AG20443 (cell line): ENCODE measurements at places on chromosomes 6 and 20.
A peak's percentile ranks its signal among the peaks of the same experiment; 100 is the strongest.

DNA sequence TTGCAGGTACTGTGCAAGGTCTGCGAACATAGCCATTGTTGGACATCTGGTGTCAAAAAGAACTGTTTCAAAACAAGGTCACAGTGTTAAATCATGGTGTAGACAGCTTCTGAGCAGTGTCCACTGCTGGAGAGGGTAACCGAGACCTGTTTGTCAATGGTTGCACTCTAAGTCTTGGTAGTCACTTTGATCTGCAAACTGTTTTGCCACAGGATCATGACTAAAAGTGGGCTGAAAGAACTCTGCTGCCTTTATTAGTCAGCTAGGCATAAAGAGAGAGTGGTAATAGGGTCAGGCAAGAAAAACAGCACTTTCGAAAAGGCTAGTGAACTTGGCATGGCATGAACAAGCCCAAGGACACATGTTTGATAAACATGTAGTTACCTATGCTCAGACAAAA, 552.3 kb upstream of the CITED2 start:
- no peak for DNase-seq

DNA sequence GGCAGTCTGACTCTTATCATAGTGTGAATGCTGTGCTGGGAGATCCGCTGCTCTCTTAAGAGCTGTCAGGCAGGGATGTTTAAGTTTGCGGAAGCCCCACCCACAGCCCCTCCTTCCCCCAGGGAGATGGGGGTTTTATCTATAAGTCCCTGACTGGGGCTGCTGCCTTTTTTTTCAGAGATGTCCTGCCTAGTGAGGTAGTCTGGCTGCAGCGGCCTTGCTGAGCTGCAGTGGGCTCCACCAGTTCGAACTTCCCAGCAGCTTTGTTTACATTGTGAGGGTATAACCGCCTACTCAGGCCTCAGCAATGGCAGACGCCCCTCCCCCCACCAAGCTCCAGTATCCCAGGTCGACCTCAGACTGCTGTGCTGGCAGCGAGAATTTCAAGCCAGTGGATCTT, 75.7 kb upstream of the UST start:
- DNase-seq = no peak

DNA sequence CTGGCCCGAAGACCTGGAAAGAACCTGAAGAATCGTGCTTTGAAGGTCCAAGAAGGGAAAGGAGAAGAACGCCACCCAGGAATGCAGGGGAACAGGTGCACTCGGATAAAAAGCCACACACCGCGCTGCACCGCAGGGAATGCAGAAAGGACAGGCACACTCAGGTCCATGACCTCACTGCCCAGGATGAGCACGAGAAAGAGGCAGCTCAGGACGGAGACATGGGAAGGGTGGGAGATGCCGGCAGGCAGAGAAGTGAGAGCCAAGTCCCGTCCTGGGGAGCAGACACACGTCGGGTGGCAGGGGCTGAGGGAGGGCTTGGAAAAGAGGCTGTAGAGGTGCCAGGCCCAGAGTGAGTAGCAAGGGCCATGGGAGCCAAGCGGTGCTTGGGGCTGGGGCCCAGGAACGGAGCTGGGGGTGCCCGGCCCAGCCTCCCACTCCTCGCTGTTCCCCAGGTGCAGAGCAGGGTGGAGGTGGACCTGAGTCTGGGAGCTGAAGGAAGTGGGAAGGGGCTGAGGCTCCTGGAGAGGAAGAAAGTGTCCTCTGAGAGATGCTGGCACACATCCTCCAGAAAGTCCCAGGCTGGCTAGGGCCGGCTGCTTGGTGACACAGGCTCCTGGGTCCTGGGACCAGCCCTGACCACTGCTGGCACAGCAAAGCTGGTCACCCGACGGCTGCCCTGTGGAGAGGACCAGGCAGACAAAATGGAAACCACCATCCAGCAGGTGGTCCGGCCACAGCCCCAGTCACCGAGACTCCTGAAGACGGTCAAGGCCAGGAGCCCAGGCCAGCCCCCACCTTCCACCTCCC, 91.3 kb downstream of the PSMB1 start:
- DNase-seq = no peak

GRCh38 chr6:28653876-28654275, 128.2 kb downstream of the GPX5 start:
- no peak for DNase-seq

- DNase-seq = no peak
Observed at GRCh38 chr6:138508676-138508988, 9.3 kb upstream of the NHSL1 start.

GRCh38 chr6:161033667-161034066, 42.1 kb downstream of the MAP3K4 start:
- no peak for DNase-seq

GRCh38 chr6:30724906-30725667, 4.9 kb downstream of the TUBB start:
- DNase-seq = no peak

GRCh38 chr6:55049866-55050265, 124.4 kb upstream of the HCRTR2 start:
- no peak for DNase-seq

DNA sequence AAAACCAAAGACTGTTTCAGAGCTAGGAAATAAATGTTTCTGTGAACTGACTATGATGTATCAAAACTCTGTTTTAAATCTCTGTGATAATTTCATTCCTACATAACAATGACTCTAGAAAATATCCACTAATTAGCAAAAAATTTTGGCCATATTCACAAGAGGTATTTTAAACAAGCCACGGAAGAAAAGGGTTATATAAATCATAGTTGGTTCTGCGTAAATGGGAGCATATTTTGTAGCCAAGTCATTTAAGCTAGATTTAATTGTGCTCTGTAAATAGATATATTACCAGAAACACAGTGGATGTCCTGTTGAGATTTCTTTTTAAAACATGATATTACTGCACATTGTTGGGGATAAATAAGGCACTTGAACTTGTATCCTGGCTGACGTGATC, 416.5 kb upstream of the PLCB4 start:
- no peak for DNase-seq

DNA sequence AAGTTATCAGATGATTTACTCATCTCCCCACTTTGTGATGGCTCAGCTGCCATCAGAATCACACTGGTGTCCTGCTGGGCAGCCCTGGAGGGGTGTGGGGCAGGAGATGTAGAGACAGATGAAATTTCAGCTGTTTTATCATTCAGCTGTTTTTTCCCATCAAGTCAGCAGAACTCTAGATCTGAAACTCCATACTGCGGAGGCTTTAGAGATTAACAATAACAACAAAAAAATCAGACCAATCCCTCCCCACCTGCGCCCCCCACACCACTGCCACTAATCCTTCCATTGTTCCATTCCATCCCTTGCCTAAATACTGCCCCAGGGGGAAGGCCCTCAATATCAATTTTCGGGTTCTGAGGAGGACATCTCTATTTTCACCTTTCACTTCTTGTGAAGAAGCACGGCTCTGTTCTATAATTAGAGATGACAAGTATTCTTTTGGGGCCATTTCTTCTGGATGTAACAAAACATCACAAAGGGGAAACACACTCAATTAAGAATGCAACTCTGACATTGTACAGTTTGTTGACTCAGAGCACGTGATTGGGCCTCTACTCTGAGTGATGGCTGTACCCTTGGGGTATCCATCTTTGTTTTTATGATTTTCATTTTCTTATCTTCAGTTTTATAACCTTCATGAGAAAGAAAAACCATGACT, 396.3 kb downstream of the ZFAND3 start:
- DNase-seq = no peak

GRCh38 chr6:170032706-170033309, 258.1 kb downstream of the DLL1 start:
- no peak for DNase-seq

GRCh38 chr6:140987364-140988155, 1145.2 kb upstream of the GJE1 start:
- DNase-seq = no peak

GRCh38 chr6:113763876-113764275, 93.3 kb upstream of the MARCKS start:
- DNase-seq = peak; percentile 61

DNA sequence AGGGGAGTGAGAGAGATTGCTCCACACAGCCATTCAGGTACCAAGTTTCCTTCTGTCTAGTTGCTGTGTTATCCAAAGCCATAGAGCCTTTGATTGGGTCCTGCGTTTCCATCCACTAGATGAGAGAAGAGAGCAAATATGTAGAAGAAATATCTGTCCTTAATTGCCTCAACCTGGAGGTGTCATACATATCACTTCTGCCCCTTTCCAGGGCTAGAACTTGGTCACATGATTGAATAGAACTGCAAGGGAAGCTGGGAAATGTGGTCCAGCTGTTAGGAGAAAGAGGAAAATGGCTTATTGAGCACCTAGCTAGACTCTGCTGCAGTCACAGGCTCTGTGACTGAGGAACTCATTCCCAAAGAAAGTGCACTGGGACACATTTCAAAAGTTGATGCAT, 115.6 kb upstream of the JAG1 start:
- no peak for DNase-seq

GRCh38 chr20:36467076-36467999, 74.0 kb upstream of the MYL9 start:
- peak; percentile 74 for DNase-seq

DNA sequence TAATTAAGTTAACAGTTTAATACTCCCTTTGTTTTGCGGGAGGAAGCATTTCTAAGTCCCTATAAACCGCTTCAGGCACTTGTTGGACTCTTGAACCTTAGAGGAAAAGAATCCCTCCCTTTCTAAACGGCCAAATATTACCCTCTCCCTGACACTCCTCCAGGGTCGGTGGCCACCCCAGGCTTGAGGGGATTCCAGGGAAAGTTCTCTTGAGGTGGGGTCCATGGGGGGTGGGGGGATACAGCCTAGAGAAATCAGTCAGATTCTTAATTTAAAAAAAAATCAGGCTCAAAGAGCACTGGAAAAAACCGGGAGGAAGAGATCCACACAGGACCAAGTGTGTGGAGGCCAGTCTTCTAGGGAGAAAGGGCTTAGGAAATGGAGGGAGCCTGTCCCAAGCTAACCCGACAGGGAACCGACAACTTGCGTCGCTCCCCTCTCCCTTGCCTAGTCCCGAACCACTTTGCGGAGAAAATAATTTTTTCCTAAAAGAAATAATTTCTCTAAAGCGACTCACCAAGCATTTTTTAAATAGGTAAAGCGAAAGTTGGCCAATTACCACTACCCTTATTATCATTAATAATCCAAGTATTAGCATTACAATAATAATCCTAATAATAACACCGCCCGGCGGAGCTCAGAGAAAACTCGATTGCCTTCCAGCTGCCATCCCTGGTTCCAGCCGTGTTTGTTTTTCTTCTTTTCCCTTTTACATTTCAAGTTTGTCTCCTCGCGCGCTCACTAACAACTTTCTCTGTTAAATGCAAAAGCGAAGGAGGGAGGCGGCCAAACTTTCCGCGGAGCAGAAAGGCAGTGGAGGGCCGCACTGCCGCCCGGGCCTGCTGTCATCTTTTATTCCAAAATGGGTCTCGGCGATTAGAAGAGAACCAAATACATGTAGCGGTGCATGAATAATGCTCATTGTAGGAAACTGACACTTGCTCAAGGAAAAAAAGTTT, 4.8 kb downstream of the NR2E1 start:
- DNase-seq = no peak

DNA sequence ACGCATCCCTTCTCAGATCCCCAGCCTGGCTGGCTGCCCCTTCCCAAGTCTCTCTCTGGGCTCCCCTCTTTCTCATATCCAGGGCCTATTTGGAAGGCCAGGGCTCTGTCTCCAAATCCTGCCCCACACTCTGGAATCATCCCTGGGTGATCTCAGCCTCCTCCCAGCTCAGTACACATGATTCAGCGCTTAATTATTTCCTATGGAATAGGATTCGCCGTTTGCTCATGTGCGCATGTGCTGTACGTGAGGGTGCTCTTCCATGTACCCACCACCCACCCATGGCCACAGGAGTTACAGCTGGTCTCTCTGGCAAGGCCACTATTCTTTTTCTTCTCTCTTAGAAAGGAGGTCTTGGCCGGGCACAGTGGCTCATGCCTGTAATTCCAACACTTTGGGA, 81.7 kb upstream of the FOXP4 start:
- peak; percentile 52 for DNase-seq

GRCh38 chr6:143267760-143268159, 182.7 kb downstream of the ADAT2 start:
- no peak for DNase-seq

DNA sequence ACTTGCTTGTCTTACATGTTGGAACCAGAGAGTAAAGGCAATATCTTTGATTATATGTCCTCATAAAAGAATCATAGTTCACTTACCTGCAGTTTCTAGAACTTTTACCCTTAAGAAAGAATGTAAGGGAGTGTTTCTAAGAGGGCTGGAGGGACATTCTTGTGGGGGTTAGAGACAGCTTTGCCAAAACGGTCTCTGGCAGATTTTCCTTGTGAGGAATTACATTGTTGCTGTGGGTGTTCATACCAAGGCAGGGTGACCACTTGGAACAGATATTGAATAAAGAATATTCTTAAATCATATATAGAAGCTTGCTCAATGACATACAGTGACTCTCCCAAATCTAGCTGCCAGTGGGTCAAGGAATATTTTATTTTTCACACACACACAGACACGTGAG, 517.6 kb upstream of the SOX4 start:
- DNase-seq = no peak

DNA sequence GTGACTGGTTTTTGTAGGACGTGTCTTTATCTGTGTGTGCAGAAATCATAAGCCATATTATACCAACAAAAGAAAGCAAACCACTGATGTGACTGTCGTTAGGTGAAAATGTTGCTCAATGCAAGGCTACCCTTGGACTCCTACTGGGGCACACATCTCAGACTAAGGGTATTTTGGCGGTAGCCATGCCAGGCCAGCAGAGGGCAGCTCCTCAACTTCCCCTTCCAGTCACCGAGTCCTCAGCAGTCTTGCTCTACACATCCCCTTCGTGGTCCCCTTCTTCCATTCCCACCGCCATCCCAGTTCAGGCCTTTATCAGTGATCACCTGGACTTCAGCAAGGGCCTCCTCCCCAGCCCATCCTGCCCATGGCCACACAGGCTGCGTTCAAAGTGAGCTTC, 113.7 kb upstream of the GGTLC1 start:
- DNase-seq = no peak

DNA sequence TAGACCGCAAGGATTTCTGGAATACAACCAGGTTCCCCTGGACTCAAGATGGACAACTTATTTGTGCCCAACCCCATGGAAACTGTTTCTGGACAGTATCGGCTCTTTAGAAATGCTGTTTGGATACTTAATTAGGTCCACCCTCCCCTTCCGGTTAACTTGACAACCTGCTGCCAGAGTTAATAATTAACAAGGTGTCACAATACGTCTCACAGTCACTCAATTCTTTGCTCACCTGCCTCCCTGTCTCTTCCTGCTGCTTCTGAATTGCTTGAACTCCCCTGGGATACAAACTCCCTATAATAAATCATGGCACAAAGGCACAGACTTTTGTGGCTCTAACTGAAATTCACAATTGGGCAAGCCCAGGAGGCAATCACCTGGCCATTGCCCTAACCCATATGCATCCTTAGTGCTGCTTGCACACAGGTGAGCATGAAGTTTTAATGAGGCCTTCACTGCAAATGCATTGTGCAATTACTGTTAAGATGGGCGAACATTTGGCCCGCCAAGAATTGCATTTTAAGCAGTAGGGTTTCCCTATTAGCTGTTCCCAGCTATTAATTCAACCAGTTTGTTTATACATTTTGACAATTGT, 504.4 kb upstream of the NOX3 start:
- DNase-seq = no peak

GRCh38 chr20:36544134-36545018, 3.1 kb downstream of the MYL9 start:
- DNase-seq = peak; percentile 63
